GF-D8 (cell line): ENCODE measurements at places on chromosomes 7 and 10.

GRCh38 chr10:29026065-29026797 lies 262.6 kb upstream of the LYZL1 start:
- no peak for DNase-seq

DNA sequence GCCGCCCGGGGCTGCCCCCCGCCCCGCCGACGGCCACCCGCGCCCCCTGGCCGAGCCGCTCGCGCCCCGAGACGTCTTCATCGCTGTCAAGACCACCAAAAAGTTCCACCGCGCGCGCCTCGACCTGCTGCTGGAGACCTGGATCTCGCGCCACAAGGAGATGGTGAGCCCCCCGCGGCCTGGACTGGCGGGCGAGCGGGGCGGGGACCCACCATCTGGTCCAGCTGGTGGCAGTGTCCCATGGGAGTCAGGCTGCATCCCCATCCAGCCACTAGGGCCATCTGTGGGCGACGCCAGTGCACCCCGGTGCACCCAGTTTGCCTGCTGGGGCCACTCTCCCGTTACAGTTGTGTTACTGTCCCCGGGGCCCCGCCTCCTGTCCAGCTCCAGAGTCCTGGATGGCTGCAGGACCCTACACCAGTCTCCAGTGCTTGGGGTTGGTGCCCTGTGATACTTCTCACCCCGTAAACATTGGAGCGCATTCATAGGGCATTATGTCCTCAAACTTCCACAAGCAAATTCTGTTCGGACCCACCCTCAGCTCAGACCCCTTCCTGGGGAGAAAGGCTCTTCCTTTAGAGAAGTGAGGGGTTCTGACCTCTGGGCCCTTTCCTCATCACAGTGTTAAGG lies 672 bp downstream of the LFNG start:
- peak; percentile 9 for DNase-seq

- DNase-seq = no peak
Observed at GRCh38 chr10:12341526-12341925, 7.8 kb upstream of the CAMK1D start.

DNA sequence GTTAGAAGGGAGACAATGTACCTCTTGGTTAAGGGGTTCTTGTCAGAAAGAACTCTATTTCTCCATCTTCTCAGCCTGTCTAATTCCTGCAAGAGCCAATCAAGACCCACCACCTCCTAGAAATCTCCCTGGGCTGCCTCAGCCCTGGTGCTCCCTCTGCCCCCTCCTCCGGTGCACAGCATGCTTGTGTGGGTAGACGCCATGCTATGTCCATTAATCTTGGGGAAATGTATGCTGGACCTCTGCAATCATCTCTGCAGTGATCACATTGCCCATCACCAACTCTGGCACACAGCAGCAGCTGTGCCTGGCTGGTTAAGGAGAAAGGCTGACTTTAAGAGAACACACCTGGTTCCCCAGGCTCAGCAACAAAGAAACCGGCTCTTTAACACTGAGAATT lies 37.3 kb downstream of the SH3PXD2A start:
- DNase-seq = no peak
